Stimulated activated CD8-positive, alpha-beta memory T cell treated with anti-CD3 and anti-CD28 coated beads, Interleukin-7, amount 100 ng/mL, for 48 hours (primary cell): ENCODE measurements at places on chromosomes 2 and 18.

DNA sequence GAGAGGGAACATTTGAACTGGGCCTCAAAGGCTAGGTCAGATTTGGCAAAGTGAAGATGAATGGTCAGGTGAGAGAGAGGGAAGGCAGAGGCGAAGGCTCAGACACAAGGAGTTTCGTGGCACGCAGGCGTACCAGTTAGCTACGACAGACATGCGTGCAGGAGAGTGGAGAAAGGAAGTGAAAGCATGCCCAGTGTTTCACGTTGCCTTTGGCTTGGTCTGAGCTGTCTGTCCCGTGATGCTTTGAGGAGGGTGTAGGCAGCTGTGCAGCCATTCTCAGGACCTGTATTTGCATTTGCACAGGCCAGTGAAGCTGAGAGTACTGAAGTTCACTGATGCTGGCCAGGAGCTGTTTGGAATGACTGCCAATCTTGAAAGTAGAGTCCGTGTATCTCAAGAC is 69.5 kb downstream of the HNRNPLL start:
- no peak for DNase-seq

DNA sequence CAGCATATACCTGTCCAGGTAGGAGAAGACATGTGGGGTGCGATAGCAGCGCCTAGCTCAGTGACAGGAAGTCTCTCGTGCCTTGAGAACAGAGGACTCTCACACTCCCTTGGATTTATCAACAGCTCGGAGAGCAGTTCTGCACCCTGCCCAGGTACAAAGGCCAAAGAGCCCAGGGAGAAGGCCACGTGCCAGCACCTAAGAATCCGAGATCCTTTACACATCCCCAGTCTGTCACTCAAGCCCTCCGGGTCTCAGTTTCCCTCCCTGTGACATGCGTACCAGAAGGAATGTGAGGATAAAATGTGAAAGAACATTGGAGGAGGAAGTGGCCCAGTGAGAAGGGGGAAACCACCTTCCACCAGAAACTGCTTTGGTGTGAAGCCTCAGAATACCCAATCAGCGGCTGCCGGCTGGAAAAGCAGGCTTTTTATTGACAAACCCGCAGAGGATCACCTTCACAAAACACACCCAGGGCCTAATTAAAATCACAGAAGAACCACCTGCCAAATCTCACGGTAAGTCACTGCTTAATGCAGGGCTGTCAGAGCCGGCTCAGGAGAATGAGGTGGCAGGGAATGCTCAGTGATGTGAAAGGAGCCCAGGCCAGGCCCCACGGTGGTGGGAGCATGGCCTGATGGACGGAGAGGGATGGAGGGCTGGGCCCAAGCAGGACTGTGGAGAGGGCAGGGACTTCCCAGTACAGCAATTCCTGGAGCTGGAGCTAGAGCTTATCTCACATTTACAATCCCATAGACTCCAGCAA is 66.3 kb downstream of the MYO5B start:
- DNase-seq, result no peak

- no peak for DNase-seq
These were observed 7.7 kb upstream of the GALNT13 start for GRCh38 chr2:153864022-153864421.

GRCh38 chr2:1856475-1856874 is 112.2 kb upstream of the PXDN start:
- no peak for DNase-seq

- DNase-seq, result no peak
These were observed 199.7 kb downstream of the SMAD2 start for GRCh38 chr18:47730795-47731194.

GRCh38 chr2:215839816-215840215 is 173.5 kb downstream of the MREG start:
- no peak for DNase-seq

GRCh38 chr2:48915227-48915626 is 159.7 kb upstream of the LHCGR start:
- DNase-seq, result no peak

- no peak for DNase-seq
These were observed 29.0 kb upstream of the SERPINB2 start for GRCh38 chr18:63858456-63858855.

DNA sequence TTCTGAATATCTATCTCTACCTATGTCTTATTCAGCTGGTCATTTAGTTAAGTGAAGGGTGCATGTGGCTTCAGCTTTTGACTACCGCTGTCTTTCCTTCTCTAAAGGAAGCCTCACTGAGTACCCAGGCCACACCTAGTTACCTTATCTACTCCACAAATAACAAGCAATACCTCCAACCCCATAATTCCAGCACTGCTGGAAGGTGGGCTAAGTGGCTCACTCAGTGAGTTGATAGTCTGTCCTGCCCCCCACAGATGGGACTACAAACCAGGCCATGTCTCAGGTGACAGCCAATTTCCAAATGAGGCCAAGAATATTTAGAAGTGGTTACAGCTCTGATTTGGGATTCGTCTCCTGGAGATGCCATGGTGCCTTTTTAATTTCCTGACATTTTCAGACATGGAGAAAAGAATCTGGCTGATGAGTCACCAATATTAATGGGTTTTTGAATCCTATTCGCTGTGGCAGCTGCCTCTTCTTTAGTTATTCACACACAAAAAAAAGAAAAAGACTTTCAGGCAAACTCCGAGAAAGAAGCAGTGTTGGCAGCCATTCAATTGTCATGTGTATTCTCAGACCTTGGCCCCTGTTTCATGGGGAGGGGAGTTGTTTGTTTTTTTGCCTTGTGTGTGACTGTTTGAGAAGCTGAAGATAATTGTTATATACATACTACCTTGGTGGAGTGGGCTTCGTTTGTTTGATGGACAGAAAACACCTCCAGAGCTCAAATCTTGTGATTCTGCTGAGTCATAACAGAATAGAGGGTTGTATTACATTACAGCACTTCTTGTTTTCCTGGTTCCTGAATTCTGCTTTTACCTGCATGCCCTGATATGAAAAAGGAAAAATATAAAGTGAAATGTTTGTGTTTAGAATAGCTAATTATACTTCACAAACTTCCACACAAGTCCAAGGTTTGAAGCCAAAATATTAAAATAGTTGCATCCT is 64.2 kb downstream of the SCG2 start:
- DNase-seq, result no peak

- no peak for DNase-seq
These were observed 3.6 kb downstream of the TMEM177 start for GRCh38 chr2:119682578-119682977.

- DNase-seq, result no peak
These were observed 37.6 kb upstream of the PAX3 start for GRCh38 chr2:222336442-222336841.

- no peak for DNase-seq
These were observed 236.5 kb upstream of the SPHKAP start for GRCh38 chr2:228417956-228418355.

GRCh38 chr2:228318218-228318617 is 136.7 kb upstream of the SPHKAP start:
- DNase-seq, result no peak

GRCh38 chr2:122251566-122251965 is 496.1 kb downstream of the TSN start:
- DNase-seq, result no peak
